ENCODE measurements at places on chromosomes 3 and 15.
A peak's percentile ranks its signal among the peaks of the same experiment; 100 is the strongest.

DNA sequence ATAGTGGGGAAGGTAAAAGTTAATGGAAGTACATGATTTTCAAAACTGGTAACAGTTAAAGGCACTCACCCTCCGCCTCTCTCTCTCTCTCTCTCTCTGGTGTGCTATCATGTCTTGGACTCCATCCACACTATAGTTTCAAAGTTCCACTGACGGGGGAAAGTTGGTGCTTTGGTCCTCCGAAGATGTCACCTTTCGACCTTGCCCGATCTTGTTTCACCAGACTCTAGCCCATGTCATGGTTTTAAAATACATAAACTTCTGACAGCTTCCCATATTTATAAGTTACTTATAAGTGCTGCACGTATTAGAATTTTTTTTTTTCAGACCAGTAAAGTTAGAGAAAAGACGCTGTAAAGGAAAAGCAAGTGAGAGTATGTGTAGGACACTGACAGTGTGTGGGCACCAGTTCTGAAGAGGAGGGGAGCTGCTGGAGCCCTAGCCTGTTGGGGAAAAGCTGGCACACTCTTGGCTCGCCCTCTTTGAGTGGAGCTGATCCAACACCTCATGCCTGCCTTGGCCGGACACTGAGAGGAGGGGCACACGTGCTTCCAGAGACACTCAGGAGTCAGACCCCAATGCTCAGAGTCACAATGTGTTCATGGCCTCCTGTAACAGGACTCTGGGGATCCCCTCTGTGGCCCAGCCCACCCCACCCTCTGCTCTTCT lies 200.5 kb upstream of the TPM1 start:
- DNase-seq: no peak

- no peak for DNase-seq
Observed at GRCh38 chr3:81197386-81197785, 564.1 kb downstream of the GBE1 start.

DNA sequence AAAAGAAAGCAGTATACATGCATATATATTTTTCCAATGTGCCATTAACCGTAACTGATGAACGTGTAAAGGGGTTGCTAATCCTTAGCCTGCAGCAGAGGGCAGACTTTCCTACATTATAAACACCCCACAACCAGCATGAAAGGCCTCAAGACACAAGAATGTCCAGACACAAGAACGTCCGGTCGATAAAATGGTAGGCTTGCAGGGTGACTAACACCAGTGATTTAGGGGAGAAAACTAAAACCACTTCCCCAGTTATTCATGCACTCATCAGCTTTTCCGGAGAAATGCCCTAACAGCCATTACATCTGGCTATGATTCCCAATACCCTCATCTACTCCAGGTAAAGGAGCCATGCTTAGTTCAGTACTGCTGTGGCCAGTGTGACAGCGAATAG lies 57.4 kb downstream of the LRTM1 start:
- DNase-seq: peak; percentile 79

GRCh38 chr15:36951731-36952247 lies 148.6 kb downstream of the MEIS2 start:
- peak; percentile 64 for DNase-seq

DNA sequence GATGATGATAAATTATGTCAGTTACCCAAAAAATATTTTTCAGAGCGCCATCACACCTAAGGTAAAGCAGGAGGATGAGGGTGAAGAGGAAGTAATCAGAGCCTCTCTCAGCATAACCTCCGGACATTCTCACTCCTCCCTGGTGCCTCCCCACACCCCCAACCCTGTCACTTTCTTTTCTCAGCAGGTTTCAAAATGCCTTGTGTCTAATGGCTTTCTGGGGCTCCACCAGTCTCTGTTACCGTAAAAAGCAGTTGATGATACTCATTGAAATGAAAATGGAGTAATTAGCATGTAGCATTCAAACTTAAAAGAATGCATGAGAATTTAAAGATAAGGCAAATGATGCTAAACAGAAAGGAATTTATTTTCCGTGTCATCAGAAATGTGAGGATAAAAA lies 180.0 kb downstream of the ERC2 start:
- no peak for DNase-seq

DNA sequence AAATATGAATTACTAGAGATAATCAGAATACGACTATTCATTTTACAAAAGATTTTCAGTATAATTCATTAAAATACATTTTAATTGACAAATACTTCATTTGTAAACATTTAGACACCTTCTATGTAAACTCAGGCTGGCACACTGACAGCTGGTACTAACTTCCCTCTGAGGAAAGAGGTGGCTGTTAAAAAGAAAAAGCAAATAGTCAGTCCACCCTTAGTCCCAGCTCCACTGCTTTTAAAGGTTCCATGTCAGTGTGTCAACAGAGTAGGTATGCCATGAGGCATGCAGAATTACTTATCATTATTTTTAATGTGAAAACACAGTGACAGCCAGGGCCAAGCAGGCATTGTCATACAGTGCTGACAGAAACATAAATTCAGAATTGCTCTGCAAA lies 16.1 kb downstream of the TM6SF1 start:
- no peak for DNase-seq

DNA sequence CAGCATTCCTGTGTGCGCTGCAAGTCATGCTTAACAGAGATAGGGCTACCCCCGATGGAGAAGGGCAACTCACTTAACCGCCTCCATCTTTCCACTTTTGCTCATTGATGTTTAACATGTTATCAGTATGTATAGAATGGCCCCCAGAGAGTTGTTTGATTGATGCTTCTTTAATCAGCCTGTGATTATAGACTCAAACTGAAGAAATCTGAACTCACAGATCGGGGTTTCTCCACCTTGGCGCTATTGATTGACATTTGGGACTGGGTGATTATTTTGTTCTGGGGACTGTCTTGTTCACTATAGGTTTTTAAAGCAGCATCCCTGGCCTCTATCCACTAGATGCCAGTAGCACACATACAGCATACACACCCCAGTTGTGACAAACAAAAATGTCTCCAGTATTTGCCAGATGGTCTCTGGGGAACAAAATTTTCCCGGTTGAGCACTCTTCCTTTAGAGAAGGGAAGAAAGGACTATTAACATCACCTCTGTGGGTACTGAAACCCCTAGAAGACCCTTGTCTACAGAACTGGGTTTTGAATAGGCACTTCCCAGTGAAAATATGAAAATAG lies 54.4 kb downstream of the LARS2 start:
- no peak for DNase-seq

DNA sequence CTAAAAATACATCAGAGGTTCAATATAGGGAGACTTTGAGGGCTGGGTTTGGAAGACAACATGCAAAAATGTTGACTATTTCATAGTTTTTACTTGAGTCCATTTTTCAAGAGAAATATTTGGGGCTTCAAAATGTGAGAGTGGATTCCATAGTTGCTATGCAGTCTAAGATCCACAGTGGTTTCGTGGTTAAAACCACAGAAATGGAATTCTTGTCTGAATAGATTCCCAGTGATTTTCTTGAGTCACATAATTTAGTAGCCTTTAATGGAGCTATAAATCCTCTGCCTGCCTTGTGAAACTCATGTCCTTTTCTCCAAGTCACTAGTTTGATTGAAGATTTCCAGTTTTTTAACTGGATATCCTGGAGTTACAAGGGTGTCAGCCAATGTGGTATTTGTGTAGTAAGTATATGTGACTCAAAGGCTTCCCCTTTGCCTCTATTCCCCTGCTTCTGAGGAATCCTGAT lies 94.7 kb upstream of the RBMS3 start:
- peak; percentile 96 for DNase-seq

- DNase-seq: no peak
Observed at GRCh38 chr15:98649472-98650416, 1.4 kb downstream of the IGF1R start.

DNA sequence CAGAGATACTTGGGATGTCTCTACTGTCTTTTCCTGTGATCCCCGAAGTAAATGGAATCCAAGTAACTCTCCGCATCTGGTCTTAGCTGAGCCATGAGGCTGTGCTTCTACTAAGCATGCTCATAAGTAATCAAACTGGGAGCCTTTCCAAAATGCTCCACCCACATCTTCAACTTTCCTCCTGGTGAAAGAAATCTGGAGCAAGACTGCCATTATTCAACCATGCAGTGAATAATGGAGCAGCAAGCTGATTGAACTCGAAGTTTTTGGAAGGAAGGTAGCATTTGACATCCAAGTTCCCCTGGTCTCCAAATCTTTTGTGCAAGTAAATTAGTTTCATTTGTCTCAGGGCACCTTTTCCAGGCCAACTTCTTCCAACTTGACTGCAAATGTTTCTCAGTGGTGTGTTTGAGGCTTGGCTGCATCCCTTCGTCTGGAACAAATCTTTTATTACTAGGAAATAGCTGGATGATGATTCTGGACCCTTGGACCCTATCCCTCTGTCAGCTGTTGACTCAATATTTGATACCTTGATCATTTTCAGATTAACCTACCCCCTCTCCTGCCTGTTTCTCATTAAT lies 19.4 kb downstream of the GXYLT2 start:
- no peak for DNase-seq

DNA sequence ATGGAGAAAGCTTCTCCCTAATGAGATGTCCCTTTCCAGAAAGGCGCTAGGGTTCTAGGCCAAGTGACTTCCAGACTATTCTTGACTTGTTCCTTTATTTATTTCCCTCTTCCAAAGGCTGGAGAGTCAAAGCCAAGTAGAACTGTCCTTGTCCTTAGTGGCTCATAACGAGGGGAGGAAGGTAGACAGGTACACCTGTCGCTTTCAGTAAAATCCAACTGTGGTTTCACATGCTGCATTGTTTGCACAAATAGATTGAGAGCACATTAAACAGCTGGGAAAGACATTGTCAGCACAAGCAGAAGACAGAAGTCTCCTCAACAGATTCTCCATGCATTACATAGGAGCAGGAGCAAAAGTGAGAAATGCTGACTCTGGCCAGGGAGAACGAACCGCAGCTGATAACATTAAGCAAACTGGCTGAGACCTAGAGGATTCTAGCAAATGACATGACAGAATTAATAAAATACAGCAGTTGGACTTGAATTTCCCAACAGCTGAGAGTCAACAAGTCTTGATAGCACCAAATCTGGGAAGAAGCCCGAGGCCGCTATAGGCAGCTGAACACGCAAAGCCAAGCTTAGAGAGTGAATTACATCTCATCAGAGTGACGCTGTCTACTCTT lies 227.7 kb downstream of the TLE3 start:
- no peak for DNase-seq

DNA sequence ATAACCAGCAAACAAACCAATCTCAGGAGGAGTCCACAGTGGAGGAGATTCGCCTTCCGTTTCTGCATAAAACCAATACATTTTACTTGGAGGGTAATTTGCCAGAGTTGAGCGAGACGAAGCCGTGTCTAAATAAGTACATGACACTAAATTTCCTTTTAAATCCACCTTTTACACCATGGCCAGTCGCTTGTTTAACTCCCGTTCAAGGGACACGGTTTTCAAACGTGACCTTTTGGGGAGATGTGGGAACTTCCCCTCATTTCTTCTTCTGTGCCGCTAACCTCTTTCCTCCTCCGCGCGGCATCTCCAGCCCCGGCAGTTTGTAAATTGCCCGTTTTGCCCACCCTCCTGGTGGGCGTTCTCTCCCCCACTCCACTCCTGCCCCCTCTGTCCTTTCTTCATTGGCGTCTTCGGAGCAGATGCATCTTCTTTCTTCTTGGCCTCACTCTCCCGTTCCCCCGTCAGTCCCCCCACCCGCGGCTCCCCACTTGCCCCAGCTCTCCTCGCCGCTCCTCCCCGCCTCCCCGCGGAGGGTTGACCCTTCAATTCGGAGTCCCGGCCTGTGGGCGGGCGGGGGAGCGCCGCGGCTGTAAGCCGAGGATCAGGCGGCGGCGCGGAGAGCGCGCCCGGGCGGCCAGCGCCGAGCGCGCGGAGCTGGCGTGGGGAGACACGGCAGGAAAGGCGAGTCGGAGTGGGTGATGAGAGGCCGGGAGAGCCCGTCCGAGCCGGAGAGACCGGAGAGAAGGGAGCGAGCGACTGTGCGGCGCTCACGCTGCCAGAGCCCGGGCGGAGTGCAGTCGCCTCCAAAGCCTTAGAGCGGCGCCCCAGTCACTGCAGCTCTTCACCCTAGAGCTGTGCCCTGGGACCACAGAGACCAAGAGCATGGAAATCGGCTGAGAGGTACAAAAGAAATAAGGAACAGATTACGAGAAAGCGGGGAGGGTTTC lies at the start of gene NLGN1:
Gene NLGN1, plus strand, starts transcription at position 584 of the 950 bp plus-strand sequence.
- DNase-seq: no peak

- no peak for DNase-seq
Observed at GRCh38 chr3:179801856-179802255, 149.0 kb downstream of the USP13 start.

- DNase-seq: no peak
Observed at GRCh38 chr3:43489930-43490329, 131.9 kb downstream of the ANO10 start.

GRCh38 chr15:74397239-74398068 lies 30.0 kb upstream of the CYP11A1 start:
- no peak for DNase-seq

DNA sequence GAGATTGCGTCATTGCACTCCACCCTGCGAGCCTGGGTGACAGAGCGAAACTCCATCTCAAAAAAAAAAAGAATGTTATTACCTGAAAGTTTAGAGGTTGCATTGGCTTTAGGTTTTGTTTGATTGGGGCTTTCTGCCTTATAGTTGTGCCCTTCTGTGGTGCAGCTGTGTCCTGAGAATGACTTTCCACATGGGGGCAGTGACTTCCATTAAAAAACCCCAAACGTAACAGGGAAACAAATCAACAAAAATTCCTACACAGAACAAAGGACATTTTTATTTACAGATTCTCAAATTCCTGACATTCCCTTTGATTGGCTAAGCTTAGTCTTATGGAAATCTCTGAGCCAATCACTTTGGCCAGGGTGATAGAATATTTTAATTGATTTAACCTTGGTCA lies 154.1 kb upstream of the GPR149 start:
- no peak for DNase-seq

DNA sequence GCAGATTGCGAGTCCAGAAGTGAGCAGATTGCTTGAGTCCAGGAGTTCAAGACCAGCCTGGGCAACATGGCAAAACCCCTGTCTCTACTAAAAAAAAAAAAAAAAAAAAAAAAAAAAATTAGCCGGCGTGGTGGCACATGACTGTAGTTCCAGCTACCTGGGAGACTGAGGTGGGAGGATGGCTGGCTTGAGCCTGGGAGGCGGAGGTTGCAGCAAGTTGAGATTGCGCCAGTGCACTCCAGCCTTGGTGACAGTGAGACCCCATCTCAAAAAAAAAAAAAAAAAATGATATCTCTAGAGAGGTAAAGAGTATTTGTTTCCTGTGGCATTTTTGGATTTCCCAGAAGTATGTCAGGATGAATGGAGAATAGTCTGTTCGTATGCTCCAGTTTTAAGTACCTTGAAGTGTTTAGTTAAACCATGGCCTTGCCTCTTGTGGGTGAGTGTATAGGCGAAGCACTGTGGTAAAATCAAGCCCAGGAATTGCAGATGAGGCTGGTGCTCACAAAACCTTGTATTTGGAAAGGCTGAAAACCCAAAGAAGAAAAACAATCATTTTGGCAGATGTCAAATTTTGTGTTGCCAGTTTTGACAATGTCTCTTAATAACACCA lies 5.9 kb downstream of the CACNA1D start:
- no peak for DNase-seq

GRCh38 chr3:166685246-166685645 lies 694.9 kb downstream of the ZBBX start:
- DNase-seq: no peak
